Activated T-cell treated with anti-CD3 and anti-CD28 coated beads, Interleukin-2, amount 50 U/mL, for 1 hour (primary cell): ENCODE measurements at places on chromosomes 11 and 22.

- no peak for DNase-seq
Observed at GRCh38 chr11:43217849-43218248, 93.9 kb upstream of the API5 start.

GRCh38 chr11:61762798-61763197 is 10.4 kb downstream of the MYRF start:
- no peak for DNase-seq

GRCh38 chr11:93493252-93493897 is 49.8 kb downstream of the SMCO4 start:
- DNase-seq, result no peak

DNA sequence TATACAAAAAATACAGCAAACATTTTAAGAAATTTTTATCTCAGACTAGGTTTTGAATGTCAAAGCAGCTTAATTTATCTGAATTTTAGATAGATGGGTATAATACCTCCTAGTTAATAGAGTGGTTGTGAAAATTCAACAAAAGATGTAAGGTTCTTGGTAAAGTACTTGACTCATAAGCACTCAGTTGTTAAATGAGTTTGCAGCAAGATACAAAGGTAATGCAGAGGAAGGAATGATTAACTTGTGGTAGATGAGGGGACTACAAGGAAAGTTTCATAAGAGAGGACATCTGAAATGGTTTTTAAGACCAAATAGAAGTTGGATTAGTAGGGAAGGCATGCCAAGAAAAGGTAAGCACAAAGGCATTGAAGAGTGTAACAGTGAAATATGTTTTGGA is 37.4 kb downstream of the PPME1 start:
- DNase-seq, result no peak

DNA sequence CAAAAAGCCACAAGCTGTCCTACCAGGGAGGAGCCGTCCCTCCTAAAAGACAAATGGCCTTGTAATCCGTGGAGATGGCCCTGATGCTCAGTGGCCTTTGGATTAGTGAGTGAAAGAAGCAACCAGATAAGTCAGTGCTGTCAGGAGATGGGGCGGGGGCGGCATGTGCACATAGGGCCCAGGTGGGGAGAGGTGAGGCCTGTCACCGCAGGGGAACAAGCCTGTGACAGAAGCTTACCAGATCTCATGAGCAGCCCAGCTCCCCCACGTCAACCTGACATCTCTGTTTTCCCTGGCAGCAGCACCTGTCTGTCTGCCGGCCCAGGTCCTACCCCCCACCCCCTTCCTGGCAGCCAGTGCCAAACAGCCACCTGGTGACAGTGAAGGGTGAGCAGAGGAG is 162.6 kb downstream of the BUD13 start:
- DNase-seq, result no peak

DNA sequence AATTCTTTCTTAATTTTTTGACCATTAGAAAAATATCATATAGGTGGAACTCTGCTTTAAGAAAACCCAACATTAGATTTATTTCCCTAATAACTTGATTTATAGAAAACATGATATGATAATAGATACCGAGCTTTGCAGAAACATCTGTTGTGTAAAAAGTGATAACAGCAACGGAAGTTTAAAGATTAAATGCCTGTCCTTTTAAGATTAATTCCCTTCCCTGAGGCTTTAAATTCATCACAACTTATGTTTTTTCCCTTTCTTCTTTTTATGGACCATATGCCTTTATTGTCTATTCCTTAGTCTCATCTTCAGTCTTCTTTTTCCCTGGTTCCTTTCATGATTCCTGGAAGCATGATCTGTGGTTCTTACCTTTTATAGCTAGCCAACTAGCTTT is 1.9 kb downstream of the USP47 start:
- no peak for DNase-seq

DNA sequence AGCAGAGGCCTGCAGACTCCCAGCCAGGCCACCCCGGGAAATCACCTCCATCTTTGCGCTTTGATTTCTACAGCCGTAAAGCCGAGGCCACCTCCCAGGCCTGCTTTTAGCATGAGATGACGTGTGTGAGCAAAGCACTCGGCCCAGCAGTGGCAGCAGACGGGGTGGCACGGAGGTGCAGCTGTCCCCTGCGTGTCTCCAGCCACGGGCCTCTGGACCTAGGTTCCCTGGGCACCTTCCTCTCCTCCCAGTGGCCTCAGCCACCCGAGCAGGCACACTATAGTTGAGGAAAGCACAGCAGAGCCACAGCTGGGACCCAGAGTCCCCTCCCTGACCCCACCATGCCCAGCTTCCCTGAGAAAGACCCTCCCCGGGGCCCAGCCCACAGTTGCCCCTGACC is 15.9 kb downstream of the GNAZ start:
- no peak for DNase-seq

DNA sequence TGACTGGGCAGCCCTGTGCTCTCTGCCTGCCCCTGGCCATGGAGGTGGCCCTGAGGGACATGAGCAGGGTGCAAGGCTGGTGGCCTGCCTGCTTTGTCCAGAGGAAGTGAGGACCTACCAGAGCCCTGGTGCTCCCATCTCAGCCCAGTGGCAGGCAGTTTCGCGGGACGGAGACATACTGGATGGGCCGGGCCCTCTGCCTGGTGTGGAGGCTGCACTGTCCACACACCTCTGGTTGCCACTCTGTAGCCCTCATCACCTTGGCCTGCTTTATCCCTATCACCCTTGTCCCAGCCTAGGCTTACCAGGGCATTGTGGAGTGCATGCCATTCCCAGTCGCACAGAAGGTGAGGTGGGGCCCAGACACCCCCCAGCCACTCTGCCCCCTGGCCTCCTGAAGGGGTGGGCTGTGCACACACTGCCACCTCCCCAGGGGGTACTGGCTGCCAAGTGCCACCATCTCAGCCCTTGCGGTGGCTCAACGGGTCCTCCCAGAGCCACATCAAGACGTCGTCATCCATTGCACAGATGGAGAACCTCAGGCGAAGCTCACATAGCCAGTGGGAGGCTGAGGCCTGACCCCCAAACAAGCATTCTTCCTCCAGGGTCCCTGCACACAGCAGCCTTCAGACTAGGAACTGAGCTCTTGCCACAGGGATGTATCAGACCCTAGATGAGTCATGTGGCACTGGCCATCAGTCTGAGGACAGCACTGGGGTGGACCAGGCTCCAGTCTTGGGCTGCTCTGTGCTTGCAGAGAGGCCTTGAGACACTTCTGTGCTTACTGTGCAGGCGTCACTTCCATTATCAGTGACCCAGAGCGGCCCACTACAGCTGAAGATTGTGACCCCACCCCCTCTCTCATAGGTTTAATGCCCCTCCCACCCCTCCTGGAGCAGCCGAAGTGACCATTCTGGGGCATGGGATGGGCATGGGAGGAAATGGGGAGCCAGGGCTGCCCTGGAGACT is 176.1 kb downstream of the IGLL1 start:
- no peak for DNase-seq

GRCh38 chr11:115377882-115378296 is 126.3 kb downstream of the CADM1 start:
- DNase-seq, result no peak

DNA sequence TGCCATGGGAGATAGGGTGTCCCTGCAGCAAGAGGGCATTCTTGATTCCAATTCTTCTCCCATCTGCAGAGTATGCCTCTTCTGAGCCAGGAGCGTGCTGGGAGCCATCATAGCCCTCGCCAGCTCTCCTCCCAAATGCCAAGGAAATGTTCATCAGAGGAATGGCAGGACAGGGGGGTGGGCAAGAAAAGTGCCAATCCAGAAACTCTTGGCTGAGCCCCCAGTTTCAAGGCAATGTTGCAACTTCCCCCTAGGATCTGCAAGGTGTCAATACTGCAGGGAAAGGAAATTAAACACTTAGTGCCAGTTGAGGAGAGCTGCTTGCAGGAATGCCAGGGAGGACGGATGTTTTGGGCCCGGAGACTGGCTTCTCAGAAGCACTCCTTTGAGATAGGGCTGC is 94.8 kb upstream of the PRDM11 start:
- no peak for DNase-seq

- DNase-seq, result no peak
Observed at GRCh38 chr11:116055064-116055463, 550.8 kb upstream of the CADM1 start.

DNA sequence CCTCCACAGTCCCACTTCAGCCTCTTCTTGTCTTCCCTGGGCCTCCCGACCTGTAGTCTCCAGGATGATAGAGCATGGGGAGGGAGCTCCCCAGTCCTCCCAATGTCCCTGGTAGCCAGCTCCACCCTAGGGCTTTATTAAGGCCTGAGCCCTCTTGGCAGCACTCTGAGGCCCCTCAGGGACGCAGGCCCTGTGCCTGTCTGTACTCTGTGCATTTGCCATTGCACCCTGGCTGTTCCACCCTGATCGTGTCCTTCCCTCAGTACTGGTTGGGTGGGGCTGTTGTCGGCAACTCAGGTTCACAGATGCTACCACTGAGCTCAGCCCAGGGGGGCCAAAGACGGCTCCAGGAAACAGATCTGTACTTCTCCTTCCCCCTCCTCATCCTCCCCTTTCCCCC is 7.2 kb downstream of the SSTR3 start:
- DNase-seq, result no peak

DNA sequence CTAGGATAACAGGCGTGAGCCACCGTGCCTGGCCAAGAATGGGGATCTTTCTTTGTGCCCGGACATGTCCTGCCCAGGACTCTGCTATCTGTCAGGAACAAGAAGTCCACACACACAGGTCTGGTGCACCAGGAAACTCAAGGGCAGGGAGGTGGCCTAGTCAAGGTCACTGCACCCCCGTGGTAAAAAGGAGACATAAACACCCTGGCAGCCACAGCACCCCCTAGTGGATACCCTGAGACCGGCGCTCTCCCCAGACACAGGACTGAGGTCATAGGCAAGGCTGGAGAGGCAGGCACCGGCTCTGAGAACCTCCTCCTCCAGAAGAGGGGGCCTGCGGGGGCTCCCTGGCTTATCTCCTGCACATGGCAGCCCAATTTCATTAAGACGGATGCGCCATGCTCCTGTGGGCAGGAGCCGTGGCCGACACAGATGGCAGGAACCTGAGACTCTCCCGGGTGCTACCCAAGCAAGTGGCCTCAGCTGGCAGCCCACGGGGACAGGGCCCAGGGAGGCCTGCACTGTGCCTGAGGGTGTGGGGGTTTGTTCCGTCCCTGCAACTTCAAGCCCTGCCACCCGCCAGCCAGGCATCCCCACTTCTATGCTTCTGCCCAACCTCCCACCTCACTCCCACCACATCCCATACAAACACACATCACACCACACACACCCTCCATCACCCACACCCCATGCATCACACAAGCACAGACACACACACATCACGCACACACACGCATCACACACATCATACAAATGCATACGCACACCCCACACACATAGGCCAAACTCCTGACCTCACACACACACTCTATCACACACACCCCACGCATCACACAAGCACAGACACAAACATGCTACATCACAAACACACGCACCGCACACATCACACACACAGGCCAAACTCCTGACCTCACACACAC is 19.6 kb downstream of the MACROD1 start:
- DNase-seq, result peak; percentile 65

DNA sequence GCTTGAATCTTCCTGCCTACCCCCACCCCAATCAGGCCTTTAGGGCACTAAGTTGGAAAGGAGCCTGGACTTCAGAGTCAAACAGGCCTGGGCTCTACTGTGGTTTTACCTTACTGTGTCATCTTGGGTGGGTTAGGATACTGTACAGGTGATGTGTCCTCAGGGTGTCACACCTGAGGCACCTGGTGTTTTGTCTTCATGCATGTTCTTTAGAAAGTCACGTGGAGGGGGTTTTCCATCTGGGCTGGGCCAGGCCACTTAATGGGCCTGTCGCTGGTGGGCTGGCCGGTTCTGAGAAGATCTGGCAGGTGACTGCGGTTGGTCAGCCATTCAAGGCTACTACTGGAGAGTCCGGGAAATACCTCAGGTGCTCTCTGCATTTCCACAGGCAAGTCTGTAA is 92.6 kb downstream of the SWAP70 start:
- DNase-seq, result no peak

DNA sequence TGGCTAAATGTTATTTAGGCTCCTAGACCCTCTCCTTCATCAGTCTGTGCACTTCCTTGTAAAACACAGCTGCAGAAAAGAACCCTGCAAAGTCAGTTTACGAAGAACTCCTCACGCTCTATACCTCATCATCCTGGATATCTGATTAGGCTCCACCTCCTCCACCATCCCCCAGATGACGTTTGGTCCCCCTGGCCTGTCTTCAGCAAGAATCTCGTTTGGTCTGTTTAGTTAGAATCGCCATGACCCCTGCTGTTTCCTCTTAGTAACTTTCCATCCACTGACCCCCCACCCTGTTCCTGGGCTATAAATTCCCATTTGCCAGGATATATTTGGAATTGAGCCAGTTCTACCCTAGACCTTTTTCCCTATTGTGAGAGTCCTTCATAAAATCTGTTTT is 214.1 kb downstream of the OPCML start:
- no peak for DNase-seq

GRCh38 chr11:108204929-108205499 is 17.4 kb downstream of the NPAT start:
- DNase-seq, result no peak

DNA sequence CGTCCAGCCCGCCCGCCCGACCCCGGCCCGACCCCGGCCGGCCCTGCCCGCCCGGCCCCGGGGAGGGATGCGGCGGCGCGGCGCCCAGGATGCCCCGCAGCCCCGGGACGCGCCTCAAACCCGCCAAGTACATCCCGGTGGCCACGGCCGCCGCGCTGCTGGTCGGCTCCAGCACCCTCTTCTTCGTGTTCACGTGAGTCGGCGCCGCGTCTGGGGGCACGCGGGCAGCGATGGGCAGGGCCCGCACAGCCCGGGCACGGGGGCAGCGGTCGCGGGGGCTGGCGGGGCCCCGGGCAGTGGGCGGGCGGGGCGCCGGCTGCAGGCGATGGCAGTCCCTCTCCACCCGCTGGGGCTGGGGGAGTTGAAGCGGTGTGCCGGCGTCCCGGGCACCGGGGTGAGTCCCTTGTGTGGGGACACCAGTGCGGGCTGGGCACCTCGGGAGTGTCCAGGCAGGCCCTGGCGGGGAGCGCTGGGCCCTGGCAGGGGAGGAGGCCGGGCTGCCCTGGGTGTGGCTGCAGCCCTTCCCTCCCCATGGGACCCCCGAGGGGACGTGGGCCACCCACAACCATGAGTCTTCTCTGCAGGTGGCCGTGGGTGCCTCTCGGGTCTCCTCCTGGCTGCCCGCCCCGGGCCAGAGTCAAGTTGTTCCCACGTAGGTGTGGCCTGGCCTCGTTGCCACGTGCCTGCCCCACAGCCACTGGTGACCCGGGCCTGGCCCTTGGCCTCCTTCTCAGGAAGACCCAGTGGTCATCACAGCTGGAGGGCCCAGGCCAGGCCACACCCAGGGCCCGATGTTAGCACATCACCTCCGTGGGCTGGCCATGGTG is 468 bp downstream of the ZDHHC8 start:
- peak; percentile 51 for DNase-seq
